IPS DF 19.7 (cell line): ENCODE measurements at places on chromosomes 16 and 17.

GRCh38 chr17:78146881-78147280 is 696 bp downstream of the C17orf99 start:
- no peak for DNase-seq

- no peak for DNase-seq
Observed at GRCh38 chr17:32876417-32877163, at the start of gene MYO1D. TSS of gene MYO1D (minus strand) at chr17:32877124. CDS start at chr17:32876872, 252 bp downstream.

GRCh38 chr17:31048780-31049179 is 46.0 kb upstream of the NF1 start:
- DNase-seq = no peak

- DNase-seq = no peak
Observed at GRCh38 chr16:14608111-14608566, 21.9 kb downstream of the PARN start.

DNA sequence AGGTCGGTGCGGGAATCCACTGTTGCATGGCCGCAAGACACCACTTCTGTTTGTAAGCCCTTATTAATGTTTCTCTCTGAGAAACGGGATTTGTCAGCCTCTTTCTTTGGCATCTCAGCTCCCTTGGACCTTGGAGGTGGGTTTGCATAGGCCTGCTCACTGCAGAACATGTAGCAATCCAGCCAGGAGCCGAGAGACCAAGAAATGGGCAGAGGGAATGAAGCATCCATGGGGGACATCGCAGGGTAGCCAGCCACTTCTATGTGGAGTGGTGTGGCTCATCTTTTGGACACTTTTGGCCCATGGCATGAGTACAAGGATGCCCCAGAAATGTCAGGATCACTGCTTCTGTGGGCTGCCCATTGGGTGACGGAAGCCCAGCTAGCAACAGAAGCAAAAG is 79.4 kb downstream of the GSG1L start:
- DNase-seq = no peak

DNA sequence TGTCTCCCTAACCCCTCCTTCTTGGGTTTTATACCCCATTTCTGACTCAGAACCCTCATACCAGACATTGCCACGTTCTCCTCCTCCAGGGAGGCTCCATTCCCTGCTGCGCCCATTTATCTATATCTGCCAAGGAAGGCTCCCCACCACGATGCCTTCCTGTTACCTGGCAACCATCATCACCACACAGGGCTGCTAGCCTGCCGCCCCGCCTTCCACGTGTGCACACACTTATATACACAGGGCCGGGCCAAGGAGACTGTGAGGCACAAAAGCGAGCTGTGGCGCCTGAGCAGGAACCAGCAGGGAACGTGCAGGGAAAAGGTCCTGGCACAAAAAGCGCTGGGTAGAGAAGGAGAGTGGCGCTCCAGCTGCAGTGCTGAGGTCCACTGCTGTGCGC is 261.8 kb downstream of the CBLN1 start:
- no peak for DNase-seq

DNA sequence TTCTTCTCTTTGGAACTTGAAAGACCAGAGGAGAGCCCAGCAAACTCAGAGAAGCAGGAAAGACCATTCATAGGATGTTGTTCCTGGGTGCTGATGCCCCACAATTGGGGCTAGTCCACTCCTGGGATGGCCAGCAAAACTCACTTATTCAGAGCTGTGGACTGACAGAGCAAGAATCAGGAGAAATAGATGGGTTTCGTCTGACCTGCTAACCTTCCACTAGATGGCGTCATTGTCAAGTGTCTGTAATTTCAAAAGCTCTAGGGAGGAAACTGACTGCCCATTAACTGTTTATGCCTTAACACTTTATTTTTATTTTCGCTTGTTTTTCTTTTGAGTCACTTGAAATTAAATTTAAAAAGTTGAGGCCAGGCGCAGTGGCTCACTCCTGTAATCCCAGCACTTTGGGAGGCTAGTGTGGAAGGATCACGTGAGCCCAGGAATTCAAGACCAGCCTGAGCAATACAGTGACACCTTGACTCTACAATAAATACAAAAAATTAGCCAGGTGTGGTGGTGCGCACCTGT is 28.7 kb upstream of the MILR1 start:
- DNase-seq = no peak

DNA sequence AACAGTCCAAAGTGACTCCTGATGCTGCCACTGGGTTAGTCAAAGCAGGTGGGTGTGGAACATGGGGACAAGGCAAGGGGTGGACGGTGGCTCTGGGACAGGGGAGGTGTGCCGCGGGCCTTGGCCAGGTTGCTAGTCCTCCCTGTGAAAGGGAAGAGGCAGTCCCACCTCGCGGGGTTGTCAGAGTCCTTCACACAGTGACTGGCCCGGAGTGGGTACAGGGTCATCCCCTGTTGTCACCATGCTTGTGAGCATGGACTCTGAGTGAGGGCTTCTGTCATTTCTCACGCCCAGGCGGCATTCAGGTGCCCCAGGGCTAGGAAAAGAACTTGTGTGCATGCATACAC is 3.1 kb upstream of the ZNF469 start:
- no peak for DNase-seq
